ENCODE measurements at places on chromosomes 7 and 10.

DNA sequence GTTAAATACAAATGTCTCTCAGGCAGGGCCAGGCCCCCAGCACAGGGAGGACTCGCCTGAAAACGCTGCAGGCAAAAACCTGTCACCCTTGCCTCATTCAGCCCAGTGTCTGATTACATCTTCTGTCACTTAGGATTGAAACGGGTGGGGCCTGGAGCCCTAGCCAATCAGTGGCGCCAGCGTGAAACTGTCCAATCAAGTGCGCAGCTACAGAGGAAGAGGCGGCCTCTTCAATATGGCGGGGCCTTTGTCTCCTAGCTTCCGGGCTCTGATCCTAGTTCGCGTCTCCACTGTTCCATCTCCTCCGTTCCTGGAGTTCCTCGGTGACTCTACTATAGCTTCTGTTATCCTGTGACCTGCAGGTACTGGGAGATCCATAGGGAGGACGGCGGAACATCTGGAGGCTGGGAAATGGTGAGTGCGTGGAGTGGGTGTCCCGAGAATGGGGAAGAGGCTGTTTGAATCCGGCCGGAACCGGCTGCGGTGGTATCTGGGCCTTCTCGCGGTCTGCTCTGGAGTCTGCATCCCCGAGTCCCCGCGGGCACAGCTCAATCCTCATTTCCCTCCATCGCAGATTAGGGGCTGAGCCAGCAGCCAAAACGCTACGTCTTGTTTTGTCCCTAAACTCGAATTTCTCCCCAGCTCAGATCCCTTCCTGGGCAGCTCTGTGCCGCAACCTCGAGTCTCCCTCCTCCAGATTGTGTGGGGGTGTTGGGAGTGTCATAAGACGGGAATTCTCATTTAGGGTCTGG lies at the start of gene ZNF736:
ZNF736 (plus strand) TSS at position 222 of the 752 bp plus-strand sequence; CDS start at position 412, 190 bp downstream.
- peak within 1 kb of the TSS; percentile 32 for H3K27ac ChIP-seq
- no peaks in the 10 kb centered on the region for H3K36me3 ChIP-seq
- no peaks in the 10 kb centered on the region for H3K4me1 ChIP-seq
- peak within 1 kb of the TSS; percentile 50 for H3K4me3 ChIP-seq

- no peak overlapping the region for H3K27ac ChIP-seq
- no peaks in the 10 kb centered on the region for H3K4me1 ChIP-seq
- no peaks in the 10 kb centered on the region for H3K27me3 ChIP-seq
- H3K4me3 ChIP-seq = no peak overlapping the region
- no peaks in the 10 kb centered on the region for H3K36me3 ChIP-seq
Measured at GRCh38 chr10:111084366-111085255, 7.8 kb downstream of the ADRA2A start.

GRCh38 chr7:51666266-51666665 lies 349.7 kb upstream of the COBL start:
- DNase-seq = no peak
- no peak overlapping the region for H3K27ac ChIP-seq
- no peak overlapping the region for H3K4me3 ChIP-seq
- H3K36me3 ChIP-seq = no peaks in the 10 kb centered on the region

DNA sequence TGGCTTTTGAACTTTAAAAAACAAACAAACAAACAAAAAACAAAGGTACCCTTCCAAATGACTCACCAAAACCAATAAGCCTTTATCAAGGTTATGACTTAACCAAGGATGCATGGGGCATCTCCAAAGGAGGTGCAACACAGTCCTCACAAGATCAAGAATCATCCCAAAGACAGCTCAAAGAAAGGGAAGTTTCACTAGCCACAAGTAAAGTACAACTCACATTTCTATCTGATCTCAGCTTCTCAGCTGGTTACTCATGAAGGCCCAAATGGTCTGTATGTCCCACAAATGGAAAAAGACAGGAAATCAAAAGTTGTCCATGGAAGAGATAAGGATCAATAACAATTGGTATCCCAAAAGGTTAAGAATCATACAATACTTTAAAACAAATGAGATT lies 6.0 kb upstream of the MKLN1 start:
- H3K4me3 ChIP-seq = no peak overlapping the region
- no peak for DNase-seq
- H3K27me3 ChIP-seq = no peaks in the 10 kb centered on the region
- no peak overlapping the region for H3K27ac ChIP-seq
- H3K36me3 ChIP-seq = no peaks in the 10 kb centered on the region

All from right lobe of liver (tissue), 6 donors.